Fibroblast of lung (primary cell): ENCODE measurements at places on chromosomes 7 and 10. TPM values are rescaled to one million over a fixed set of nuclear protein-coding genes. Genes with fewer than 3 reads are reported as not detected.
A peak's percentile ranks its signal among the peaks of the same experiment; 100 is the strongest.

GRCh38 chr7:92769394-92769699 lies 67.0 kb downstream of the CDK6 start:
- DNase-seq = no peak

- DNase-seq = no peak
Observed at GRCh38 chr7:46679671-46680070, 758.6 kb upstream of the IGFBP3 start.

- peak; percentile 92 for DNase-seq
Observed at GRCh38 chr10:115772606-115773005, 500.4 kb downstream of the GFRA1 start.

C7orf33 gene
- not detected in 2 replicates for total RNA-seq

GRCh38 chr10:33256458-33256857 lies 78.0 kb downstream of the NRP1 start:
- DNase-seq = no peak

DNA sequence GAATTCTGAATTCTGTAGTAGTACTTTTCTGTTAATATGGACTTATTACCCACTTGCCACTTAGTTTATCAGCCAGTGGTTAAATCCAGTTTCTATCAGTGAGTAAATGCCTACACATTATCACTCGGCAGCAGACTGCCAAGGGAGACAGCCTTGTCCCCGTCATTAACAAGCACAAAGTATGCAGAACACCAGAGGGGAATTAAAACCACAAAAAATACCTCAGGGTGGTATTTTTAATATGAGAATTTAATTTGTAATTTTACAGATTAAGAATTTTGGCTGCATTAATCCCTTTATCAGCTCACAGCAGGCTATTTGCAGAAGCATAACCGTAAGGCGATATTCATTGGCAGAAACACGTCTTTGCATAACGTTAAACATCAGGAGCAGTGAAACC lies 150.0 kb upstream of the FZD1 start:
- no peak for DNase-seq

GRCh38 chr10:62708569-62708968 lies 96.0 kb upstream of the ADO start:
- no peak for DNase-seq

DNA sequence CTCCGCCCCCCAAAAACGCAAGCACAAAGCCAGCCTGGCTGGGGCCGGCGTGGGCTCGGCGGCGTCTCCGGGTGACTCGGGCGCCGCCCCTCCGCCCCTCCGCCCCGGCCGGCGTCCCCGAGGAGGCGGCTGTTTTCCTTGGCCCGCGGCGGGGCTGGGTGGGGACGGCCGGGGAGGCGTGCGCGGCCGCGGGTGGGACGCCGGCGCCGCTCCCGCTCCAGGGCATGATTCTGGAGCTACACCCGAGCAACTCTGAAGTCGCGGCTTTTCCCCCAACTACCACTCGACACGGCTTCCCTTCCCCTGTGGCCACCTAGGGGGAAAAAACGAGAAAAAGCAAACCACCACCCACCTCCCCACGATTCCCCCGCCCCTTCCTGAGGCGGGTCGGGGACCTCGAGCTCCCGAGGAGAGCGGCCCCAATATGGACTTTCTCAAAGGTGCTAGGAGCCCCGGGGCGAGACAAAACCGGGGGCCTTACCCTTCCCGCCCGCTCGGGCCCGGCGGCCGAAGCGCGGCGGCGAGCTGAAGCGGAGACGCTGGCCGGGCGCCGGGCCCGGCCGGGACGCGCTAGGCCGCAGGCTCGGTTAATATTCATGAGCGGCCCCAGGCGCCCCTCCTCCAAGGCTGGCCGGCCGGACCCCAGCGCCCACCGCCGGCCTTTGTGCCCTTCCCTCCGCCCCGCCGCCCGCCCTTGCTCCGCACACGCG lies 856 bp downstream of the ARHGAP21 start:
- peak; percentile 56 for DNase-seq

CPA5 gene
- not detected in 2 replicates for total RNA-seq

GPC2 gene
- 1.8 and 2.3 TPM in 2 replicates for total RNA-seq

DNA sequence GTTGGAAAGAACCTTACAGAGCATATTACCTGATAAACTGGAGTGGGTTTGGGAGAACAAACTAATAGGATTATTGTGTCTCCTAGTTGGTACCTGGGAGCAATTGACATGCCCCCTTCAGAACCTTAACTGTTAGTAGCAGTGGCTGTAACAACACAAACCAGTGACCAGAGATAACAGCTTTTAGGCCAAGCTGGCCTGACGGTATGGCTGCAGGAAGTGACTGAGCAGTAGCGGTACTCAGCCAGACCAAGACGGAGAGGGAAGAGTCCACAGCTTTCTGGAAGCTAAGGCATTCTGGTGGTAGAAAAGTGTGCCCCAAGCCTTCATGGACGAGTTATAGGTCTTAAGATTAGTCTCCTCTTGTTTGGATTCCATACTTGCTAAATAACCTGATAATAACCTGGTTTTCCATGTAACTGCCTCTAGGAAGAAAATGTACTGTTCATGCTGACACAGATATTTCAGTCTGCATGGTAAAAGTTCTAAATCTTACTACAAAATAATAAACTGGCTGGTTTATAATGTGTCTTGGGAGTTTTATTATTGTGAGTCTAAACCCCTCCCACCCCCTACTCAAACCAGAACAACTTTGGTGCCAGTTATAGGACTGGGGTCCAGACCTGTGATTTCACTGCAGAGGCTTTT lies 11.3 kb downstream of the NOLC1 start:
- DNase-seq = no peak

DNA sequence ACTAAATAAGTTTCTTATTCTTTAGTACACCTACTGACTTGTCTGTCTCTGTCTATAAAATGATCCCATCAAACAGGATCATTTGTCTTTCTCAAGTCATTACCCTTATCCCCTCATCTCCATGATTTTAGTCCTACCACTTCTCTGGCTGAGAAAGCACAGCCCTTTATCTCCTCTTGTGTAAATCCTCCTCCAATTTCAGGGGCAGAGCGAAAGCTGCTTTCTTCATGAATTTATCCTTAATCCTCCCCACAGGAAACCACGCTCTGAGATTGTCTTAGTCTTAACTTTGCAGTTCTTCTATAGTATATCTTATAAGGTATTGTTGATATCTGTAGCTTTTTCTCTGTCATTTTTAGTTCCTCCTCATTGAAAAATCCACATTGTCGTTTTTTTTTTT lies 239.7 kb upstream of the PLXDC2 start:
- no peak for DNase-seq

TACR2 gene
- 0.17 and 0.26 TPM in 2 replicates for total RNA-seq

TLX1 gene
- total RNA-seq = not detected in 2 replicates

- no peak for DNase-seq
Observed at GRCh38 chr10:125823663-125824251, 411 bp downstream of the BCCIP start.

GRCh38 chr7:34842782-34843181 lies 184.8 kb downstream of the NPSR1 start:
- DNase-seq = peak; percentile 85

DNA sequence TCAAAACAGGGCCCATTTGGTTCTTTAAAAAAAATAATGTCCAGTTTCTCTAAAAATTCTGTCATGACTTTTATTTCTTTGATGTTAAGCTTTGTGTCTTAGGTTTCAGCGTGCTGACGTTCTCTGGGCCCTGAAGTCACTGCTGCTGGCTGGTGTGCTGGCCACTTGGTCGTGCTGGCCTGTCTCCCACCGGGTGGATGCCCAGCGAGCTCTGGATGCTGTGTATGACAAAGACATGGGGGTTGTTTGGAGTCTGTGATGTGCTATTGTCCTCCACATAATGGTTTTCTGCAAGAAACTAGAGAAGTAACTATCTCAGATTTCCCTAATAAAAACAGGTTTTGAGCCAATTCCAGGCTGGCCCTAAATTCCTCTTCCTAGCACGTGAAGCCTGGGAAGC lies 9.5 kb upstream of the IDI2 start:
- no peak for DNase-seq

GRCh38 chr7:27560706-27561235 lies 101.9 kb downstream of the HIBADH start:
- DNase-seq = peak; percentile 89

KCNMA1 gene
- total RNA-seq = 103 and 138 TPM in 2 replicates

DNA sequence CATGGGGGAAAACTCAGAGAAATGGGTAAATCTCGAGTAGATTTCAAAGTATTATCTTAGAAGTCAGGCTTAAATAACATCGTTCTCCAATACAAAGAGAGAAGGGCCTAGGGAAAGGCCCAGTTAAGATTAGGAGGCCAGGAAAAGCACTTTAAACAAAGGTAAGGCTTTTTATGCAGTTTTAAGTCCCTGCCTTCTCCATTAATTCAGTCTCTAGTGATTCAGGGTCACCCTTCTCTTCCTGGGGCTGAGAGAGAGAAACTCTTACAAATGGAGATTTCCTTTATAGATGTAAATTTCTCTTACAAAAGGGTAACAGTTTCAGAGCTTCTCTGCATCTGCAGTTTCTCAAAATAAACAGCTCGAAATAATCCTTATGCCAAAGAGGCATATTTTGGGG lies 179.3 kb downstream of the HECW1 start:
- DNase-seq = no peak

NUPR2 gene
- not detected in 2 replicates for total RNA-seq

- DNase-seq = no peak
Observed at GRCh38 chr10:28778524-28778923, 101.2 kb downstream of the BAMBI start.

DNA sequence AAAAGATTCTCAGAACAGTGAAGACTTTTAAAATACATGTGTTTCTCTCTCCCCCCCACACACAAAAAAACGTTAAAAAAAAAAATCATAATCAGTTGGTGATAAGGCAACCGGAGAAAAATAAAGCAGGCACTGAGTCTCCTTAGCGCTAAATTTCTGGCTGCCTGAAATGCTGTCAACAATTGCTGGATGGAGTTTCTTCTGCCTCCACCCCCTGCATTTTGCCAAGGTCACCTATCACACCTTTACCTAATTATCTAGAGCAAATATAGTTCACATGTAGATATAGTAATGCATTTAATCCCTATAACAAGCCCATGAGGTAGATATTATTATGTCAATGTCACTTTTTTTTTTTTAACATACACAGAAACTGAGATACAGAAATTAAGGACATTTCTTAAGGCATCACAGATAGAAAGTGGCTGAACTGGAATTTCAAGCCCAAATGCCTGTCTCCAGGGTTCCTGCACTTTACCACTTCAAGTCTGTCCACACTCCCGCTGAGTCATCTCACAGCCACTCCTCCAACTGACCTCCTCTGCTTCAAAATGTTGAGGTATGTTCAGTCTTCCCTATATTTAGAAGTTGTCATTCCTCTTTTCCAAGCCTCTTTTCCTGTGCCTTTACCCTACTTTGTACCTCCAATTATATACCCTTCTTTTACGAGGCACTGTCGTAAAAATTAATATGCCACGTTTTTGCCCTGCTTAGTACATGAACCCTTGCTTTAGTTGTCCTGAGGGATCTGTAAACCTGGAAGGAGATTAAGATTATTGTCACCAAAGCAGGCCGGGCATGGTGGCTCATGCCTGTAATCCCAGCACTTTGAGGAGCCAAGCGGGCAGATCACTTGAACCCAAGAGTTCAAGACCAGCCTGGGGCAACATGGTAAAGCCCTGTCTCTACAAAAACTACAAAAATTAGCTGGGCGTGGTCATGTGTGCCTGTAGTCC lies 72.8 kb upstream of the MPP7 start:
- peak; percentile 85 for DNase-seq

ZNF92 gene
- 3.6 and 4.1 TPM in 2 replicates for total RNA-seq

DNA sequence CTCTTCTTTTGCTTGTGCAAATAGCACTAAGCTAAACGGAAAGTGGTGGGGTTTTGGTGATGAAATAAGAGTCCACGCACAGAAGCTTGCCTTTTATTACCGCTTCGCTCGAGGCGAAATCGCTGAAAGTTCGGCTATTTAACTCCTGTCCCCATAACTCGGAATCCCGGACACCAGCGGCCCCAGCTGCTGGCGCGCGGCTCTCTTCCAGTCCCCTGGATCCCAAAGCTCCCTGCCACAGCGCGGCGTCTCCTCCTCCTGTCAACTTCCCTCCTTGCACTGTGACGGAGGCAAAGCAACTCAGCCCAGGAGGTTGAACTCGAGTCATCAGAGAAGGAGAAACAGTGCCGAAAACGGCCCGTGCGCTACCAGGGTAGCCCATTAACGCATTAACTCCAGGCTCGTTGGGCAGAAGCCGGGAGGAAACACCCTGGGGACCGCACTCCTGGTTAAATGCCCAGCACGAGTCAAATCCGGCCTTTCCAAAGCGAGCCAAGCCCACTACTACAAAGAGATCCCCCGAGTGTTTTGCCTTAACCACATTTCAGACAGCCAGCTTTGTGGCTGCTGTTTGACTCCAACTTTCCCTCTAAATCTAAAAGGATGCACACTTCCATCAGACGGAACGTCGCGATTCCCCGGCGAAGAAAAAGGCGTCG lies 1.3 kb downstream of the SEMA3D start:
- DNase-seq = peak; percentile 71

GRCh38 chr7:35761871-35762677 lies 38.8 kb upstream of the SEPTIN7 start:
- DNase-seq = peak; percentile 41

DNA sequence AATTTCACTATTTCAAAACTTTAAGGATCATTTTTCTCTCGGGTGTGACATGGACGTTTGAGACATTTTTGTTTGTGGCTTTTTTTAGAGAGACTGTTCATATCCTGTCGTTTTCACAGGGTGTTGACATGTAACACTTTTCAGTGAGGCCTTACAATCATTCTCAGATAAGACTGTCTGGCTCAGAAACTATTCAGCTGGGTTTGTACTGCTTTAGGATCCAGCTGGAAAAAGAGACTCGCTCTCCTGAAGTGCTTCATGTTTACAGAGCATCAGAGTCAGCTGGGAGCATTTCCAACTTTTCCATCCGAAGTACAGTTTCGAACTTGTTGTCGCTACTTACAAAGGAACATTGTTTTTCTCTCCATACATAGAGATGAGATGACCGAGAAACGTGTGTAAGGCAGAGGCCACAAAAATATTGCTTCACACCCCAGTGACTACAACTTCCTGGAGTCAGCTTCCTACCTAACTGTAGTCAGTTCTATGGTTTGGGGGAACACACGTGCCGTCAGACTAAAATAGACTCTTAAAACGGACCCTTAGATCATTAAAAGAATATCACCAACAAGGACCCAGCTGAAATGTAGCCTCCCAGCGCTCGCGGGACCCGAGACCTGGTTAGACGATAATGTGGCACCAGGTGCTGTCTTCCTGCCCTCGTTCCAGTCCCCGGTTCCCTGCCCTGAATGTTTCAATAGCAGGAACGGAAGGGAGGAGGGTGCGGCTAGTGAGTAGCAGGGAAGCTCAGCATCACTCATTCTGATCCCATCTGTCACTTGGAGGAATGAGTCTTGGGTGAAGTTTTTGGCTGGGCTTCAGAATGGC lies 78.0 kb downstream of the MKI67 start:
- DNase-seq = peak; percentile 64

GSTO2 gene
- 2.1 and 3.1 TPM in 2 replicates for total RNA-seq

LEP gene
- 0.26 and 2.8 TPM in 2 replicates for total RNA-seq

GRCh38 chr7:108311446-108312168 lies 144.6 kb downstream of the NRCAM start:
- peak; percentile 41 for DNase-seq

DNA sequence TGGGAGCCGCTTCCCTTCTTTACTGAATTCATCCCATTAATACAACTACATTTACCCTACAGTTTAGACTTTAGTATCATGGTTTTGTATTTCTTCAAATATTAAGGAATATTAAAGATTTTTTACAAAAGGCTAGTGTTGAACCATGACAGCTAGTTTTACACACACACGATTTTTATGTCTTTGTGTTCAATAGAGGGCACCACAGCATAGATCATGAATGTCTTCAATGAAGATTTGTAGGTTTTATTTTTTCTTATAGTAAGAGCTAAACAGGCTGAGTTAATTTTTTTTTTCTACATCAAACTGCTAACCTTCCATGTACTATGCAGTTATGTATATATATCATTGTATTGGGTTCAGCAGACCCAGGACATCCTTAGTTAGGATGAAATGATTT lies 76.9 kb downstream of the SNX10 start:
- no peak for DNase-seq

GRCh38 chr7:123757095-123757494 lies 8.3 kb upstream of the WASL start:
- no peak for DNase-seq
